ENCODE measurements at places on chromosomes 6 and 20. TPM values are rescaled to one million over a fixed set of nuclear protein-coding genes. Genes with fewer than 3 reads are reported as not detected.

The MAS1 gene
- total RNA-seq: not detected

The SMLR1 gene
- not detected for total RNA-seq

GRCh38 chr6:124963831-124964763, 1.9 kb downstream of the RNF217 start:
- DNase-seq: no peak

GRCh38 chr6:90596967-90597539, 10.2 kb upstream of the MAP3K7 start:
- DNase-seq: no peak

The SLC26A8 gene
- under 0.01 TPM for total RNA-seq

DNA sequence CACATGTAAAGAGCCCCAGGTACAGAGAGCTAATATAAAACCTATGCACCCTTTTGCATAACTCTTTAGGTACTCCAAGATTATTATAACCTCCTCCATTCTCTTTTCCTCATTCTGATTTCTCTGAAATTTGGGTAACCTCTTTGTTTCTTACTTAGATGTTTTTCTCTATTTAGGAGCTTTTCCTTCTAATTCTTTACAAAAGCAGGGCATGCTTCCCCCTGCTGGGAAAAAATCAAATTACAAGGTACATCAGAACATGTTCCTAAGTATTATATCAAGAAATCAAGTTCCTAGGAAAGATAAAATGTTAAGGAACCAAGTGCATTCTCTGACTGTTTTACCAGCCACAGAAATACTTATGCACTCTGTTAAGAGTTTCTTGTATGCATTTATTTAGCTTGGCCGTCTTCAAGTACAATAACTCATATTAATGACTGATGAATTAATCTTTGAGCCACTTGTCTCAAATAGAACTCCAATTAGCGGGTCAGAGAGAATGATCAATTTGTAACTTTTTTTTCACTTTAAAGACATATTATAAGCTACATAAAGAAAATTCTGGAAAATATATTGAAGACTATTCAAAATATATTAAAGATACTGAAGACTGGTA, 2.1 kb downstream of the KHDRBS2 start:
- DNase-seq: no peak

DNA sequence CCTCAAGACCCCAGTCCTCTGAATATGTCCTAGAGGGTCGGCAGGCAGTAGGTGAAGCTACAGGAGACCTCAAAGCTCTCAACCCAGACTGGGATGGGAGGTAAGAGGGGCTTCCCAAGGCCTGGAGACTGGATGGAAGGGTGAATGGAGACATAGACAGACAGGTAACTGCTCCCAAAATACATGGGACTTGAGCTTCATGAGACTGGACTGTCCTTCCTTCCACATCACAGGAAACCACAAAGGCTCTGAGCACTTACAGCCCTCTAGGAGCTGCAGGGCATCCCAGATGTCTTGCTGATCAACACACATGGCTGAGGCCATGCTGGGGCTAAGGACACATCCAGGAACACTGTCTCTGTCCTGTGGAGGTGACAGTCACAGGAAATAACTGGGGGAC, 11.6 kb downstream of the HSPA12B start:
- DNase-seq: no peak

- DNase-seq: no peak
Measured at GRCh38 chr6:106924694-106925523, 49.6 kb downstream of the CD24 start.
